NT2/D1 (cell line): ENCODE measurements at places on chromosomes 12 and 14.
A peak's percentile ranks its signal among the peaks of the same experiment; 100 is the strongest.

DNA sequence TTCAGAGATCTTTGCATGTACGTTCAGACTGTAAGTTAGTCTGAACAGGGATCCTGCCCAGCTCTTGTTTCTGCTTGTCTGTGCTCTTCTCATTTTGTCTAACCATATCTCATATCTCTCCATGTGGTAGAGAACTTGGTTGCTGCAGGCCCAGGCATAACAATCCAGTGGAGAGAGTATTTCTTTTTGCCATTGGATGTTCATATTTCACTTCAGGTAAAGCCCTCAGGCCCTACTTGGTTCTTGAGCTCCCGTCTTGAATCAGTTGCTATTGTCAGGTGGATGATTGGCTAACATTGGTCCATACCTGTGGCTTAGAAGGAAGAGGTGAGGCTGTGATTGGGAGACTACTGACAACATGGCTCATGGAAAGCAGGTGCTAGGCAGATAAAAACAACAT, 357.7 kb upstream of the FLRT2 start:
- no peak for DNase-seq

DNA sequence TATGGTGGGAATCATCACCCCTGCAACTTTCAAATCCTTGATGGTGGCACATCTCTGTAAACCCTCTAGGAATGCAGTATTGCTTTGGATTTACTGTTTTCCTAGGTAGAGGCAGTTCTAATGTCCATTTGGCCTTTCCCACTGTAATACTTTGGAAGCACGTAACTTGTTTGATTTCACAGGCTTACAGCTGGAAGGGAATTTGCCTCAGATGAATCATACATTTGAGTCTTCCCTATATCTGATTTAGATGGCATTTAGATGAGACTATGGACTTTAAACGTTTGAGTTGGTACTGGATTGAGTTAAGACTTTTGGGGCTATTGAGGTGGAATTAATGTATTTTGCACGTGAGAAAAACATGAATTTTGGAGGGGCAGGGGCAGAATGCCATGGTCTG, 35.9 kb downstream of the DAAM1 start:
- no peak for DNase-seq

DNA sequence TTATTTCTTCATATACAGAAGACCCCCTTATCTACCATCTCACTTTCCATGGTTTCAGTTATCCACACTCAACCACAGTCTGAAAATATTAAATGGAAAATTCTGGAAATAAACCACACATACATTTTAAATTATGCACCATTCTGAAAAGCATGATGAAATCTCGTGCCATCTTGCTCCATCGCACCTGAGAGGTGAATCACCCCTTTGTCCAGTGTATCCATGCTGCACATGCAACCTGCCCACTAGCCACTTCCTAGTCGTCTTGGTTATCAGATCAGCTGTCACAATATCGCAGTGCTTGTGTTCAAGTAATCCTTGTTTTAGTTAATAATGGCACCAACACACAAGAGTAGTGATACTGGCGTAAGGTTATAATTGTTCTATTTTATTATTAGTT, 145.7 kb downstream of the C12orf42 start:
- no peak for DNase-seq

GRCh38 chr14:92493024-92493423, 20.6 kb upstream of the RIN3 start:
- no peak for DNase-seq

DNA sequence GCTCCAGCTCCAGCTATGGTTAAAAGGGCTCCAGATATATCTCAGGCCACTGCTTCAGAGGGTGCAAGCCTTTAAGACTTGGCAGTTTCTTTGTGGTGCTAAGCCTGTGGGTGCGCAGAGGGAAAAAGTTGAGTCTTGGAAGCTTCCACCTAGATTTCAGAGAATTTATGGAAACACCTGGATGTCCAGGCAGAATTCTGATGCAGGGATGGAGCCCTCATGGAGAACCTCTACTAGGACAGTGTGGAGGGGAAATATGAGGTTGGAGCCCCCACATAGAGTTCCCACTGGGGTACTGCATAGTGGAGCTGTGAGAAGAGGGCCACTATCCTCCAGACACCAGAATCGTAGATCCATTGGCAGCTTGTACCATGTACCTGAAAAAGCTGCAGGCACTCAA, 69.9 kb downstream of the SDR9C7 start:
- no peak for DNase-seq

DNA sequence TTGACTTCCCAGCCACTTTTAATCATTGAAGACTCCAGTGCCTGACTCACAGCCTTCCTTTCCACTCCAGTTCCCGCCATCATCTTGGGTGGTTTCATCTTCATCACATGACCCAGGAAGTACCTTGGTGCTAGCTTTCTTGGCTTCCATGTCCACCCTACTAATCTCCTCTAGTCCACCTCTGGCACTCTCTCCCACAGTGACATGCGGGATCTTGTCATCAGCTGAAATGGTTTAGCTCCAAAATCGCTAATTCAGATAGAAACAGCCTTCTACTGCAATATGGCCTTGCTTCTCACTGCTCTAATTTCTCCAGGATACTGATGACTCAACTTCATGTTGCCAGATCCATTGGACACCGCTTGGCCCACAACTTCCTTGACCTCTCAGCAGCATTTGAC, 24.5 kb downstream of the WDR20 start:
- DNase-seq: no peak

GRCh38 chr14:104149617-104150135, 11.3 kb downstream of the KIF26A start:
- no peak for DNase-seq

DNA sequence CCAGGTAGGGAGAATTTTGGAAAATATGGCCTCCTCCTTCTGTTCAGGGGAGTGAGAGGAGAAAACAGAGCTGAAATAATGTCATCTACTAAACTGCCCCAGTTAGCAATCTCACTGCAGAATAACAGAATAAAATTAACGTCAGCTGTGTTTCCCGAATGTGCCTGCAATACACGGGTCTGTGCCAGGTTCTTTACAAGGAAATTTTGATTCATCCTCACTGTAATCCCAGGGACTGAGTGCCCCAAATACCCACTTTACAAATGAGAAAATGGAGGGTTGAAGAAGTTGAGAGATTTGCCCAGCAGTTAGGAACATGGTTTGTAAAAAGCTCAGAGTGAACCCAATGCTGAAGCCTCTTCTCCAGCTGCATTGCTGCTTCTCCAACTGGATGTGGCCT, 21.3 kb upstream of the SERPINA6 start:
- DNase-seq: no peak

DNA sequence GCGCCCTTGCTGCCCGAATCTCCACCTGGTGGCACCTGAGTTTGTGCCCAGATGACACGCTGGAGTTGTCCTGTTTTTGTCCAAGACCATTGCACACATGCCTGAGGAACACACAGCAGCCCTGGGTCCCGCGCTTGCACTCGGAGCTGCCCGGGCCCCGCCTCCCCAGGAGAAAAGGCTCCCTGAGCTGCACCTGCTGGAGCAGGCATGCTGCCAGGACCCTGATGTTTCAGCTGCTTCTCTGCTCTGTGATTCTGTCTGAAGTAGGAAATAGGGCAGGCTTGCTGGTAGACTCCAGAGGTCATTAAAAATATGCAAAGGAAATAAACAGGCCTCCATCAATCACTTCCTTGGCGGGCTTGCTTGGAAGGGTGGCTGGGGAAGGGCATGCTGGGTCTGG, 271.6 kb downstream of the CACNA1C start:
- no peak for DNase-seq

DNA sequence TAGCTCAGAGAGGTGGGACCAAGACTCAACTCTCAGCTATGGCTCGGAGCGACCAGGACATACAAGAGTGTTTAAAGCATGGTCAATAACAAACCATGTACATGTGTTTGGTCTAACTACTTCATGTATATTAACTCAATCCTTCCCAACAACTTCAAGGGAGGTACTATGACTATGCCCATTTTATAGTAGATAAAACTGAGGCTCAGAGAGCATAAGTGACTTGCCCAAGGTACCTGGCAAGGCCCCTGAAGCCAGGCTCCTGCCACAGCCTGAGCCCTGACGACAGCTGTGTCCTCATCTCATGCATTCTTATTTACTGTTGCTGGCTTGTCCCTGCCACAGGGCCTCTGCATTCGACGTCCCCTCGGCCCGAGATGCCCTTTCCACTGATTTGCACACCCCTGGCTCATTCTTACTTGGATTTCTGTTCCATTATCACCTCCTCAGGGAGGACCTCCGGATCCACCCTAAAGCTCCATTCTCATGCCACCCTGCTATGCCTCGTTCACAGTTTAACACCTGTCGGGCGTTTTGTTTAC, 2.6 kb downstream of the TESC start:
- DNase-seq: no peak

GRCh38 chr14:69317102-69317755, 57.3 kb downstream of the GALNT16 start:
- DNase-seq: no peak

DNA sequence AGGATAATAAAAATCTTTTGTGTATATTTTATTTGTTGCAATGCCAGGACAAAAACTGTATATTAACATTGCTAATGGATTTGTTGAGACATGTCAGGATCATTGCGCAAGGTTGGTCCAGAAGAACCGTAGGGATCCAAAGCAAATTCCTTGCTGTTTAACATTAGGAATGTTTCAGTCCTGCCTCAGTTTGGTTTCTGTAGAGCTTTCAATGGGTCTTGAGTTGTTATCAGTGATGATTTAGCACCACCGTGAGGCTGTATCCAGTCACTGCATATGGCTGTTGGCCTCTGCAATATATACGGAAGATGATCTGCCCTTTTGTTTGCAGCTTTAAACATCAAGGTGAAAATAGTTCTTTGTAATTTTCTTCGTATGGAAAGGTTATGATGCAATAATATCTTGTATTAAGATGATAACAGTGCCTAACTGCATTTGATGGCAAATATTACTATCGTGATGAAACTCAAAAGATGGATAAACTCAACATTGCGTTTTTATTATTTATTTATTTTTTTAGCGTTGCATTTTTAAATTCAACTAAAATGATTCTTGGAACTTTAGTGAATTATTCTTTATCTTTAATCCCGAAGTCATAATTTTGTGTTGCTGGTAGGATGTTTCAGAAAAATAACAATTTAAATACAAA, 231.2 kb downstream of the AKAP6 start:
- DNase-seq: peak; percentile 50

DNA sequence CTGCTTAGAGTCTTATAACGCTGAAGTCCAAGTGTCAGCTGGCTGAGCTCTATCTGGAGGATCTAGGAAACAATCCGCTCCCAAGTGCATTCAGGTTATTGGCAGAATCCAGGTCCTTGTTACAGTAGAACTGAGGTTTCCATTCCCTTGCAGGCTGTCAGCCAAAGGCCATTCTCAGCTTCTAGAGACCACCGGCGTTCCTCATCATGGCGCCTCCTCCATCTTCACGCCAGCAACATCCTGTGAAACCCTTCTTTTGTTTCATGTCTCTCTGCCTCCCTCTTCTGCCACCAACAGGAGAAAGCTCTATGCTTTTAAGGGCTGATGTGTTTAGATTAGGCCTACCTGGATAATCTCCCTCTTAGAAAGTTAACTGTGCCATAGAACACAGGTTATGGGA, 133.0 kb upstream of the RASSF8 start:
- no peak for DNase-seq

GRCh38 chr12:11774821-11775220, 125.3 kb downstream of the ETV6 start:
- DNase-seq: no peak

DNA sequence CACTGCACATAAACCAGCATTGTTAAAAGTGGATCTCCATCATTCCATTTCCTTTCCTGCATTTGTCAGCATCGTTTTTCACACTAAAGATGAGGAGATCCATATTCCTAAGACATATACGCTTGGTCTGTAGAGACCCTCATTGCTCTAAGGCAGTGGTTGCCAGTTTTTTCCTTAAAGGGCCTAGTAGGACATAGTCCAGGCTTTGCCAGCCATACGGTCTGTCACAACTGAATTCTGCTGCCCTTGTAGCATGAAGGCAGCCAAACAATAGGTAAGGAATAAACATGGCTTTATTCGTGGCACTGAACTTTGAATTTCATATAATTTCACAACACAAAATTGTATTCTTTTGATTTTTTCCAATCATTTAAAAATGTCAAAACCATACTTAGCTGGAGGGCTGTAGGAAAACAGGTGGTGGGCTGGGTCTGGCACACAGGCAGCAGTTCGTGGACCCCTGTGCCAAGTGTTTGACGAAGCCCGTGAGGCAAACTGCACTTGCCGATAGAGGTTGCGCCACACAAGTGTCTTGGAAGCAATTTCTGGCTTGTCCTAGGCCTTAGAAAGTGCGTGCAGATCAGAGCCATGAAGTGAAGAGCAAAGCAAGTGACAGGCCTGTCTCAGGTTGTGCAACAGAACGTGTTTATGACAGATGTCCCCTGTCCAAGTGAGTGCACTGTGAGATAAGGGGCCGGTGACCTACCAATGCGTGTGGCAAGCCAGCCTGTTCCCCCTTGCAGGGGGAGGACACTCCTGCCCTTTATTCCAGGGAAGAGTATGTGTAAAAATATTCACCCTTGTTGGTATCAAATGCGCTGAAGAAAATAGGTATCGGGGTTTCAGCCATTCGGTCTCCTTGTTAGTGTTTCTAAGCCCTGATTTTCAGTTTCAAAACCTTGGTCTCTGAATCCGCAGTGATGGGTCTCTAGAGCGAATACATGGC, 916 bp upstream of the CHPT1 start:
- no peak for DNase-seq

- DNase-seq: no peak
Measured at GRCh38 chr14:22539831-22540230, 49.2 kb downstream of the DAD1 start.

- no peak for DNase-seq
Measured at GRCh38 chr12:109613649-109614455, 40.3 kb downstream of the MVK start.

- peak; percentile 28 for DNase-seq
Measured at GRCh38 chr14:24296341-24297157, 3.0 kb downstream of the DHRS1 start.

DNA sequence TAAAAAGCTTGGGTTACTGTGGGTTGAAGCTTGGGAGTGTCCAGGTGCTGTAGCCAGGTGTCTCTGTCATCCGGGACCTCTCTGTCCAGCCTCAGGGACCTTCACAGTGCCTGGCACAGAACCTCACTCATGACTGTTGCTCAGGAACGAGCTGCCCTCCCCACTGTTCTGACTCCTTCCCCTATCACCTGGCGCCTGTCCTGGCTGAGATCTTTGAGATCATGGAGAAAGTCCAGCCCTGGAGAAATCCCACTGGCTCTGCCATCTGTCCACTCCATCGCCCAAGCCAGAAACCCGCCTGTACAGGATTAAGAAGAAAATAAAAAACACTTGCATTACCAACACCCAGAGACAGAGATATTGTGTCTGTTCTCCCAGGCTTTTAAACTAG, 53.5 kb downstream of the DGLUCY start:
- no peak for DNase-seq
